Epithelial cell of proximal tubule (primary cell): ENCODE measurements at places on chromosomes 5 and 9. TPM values are rescaled to one million over a fixed set of nuclear protein-coding genes. Genes with fewer than 3 reads are reported as not detected.
A peak's percentile ranks its signal among the peaks of the same experiment; 100 is the strongest.

Gene TERT
- 0.07 TPM in 1 of 2 replicates, not detected in the other for total RNA-seq

- no peak for DNase-seq
Observed at GRCh38 chr9:29198861-29199260, 1625.6 kb upstream of the C9orf72 start.

Gene PCYOX1L
- total RNA-seq, result 6.1 and 7.1 TPM in 2 replicates

- no peak for DNase-seq
Observed at GRCh38 chr9:37436540-37436939, 14.0 kb downstream of the GRHPR start.

Gene ADGRV1
- 0.69 and 2.3 TPM in 2 replicates for total RNA-seq

GRCh38 chr5:173765029-173765644 is 123.0 kb upstream of the CPEB4 start:
- peak; percentile 80 for DNase-seq

- no peak for DNase-seq
Observed at GRCh38 chr5:39473156-39473775, 48.5 kb upstream of the DAB2 start.

Gene C1QTNF2
- total RNA-seq, result 0.17 and 0.22 TPM in 2 replicates

Gene HAPLN1
- 0.07 TPM in 1 of 2 replicates, not detected in the other for total RNA-seq
